ENCODE measurements at places on chromosomes 12 and 14. TPM values are rescaled to one million over a fixed set of nuclear protein-coding genes. Genes with fewer than 3 reads are reported as not detected.

Gene LRP1-AS
- not detected for total RNA-seq

Gene SSPN
- 13.2 TPM for total RNA-seq

Gene TSPAN19
- total RNA-seq, result not detected

Gene TBX3
- 61.6 TPM for total RNA-seq

Gene SLC2A14
- 0.12 TPM for total RNA-seq

Gene DLGAP5
- 109 TPM for total RNA-seq

Gene LRP6
- total RNA-seq, result 16.3 TPM

Gene VWF
- total RNA-seq, result not detected

Gene KRT2
- total RNA-seq, result not detected

Gene CLEC2A
- not detected for total RNA-seq

Gene TGM1
- total RNA-seq, result 0.60 TPM

Gene CRACR2A
- 12.4 TPM for total RNA-seq

Gene LMO3
- not detected for total RNA-seq

Gene RIMBP2
- not detected for total RNA-seq

Gene KLRK1
- total RNA-seq, result not detected

Gene KRT75
- total RNA-seq, result not detected

Gene CLEC4C
- total RNA-seq, result not detected

Gene ENDOU
- total RNA-seq, result not detected

Gene CRIP2
- 120 TPM for total RNA-seq

Gene SLC41A2
- 10.9 TPM for total RNA-seq

Gene SLC39A9
- total RNA-seq, result 88.7 TPM

Gene EPS8
- total RNA-seq, result 38.4 TPM

Gene CAPRIN2
- total RNA-seq, result 15.5 TPM

Gene TUBA1A
- total RNA-seq, result 744 TPM

Gene RAD9B
- 0.39 TPM for total RNA-seq

Gene TBC1D30
- 0.20 TPM for total RNA-seq

Gene ANKS1B
- not detected for total RNA-seq

Gene ERP27
- 0.10 TPM for total RNA-seq

Gene PIGH
- 20.9 TPM for total RNA-seq
